ENCODE measurements at places on chromosomes 1 and 21.
A peak's percentile ranks its signal among the peaks of the same experiment; 100 is the strongest.

DNA sequence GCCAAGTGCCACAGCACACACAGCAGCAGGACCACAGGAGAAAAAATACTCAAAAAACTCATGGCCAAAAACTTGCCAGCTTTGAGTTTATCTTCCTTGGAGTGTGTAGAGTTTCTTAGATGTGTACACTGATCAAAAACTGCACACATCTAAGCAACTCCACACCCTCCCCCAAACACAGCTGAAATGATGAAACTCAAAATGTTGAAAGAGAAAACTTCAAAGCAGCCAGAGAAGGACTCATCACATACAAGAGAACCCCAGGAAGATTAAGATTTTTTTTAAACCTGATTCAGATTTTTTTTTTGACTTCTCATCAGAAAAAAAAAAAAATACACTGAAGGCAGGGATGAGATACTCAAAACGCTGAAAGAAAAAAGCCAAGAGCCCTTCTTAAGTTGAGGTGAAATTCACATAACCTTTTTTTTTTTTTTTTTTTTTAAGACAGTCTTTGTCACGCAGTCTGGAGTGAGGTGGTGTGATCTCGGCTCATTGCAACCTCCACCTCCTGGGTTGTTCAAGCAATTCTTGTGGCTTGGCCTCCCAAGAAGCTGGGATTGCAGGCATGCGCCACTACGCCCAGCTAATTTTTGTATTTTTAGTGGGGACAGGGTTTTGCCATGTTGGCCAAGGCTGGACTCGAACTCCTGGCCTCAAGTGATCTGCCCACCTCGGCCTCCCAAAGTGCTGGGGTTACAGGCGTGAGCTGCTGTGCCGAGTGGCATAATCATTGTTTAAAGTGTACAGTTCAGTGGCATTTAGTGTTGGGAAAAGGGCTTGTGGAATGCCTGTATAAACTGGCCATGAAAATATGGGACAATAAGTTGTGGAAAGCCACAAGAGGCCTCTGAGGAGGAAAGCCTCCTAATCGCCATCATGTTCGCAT, 20.9 kb upstream of the PDXK start:
- DNase-seq: no peak

- no peak for DNase-seq
Measured at GRCh38 chr1:158248118-158248517, 6.1 kb upstream of the CD1A start.

DNA sequence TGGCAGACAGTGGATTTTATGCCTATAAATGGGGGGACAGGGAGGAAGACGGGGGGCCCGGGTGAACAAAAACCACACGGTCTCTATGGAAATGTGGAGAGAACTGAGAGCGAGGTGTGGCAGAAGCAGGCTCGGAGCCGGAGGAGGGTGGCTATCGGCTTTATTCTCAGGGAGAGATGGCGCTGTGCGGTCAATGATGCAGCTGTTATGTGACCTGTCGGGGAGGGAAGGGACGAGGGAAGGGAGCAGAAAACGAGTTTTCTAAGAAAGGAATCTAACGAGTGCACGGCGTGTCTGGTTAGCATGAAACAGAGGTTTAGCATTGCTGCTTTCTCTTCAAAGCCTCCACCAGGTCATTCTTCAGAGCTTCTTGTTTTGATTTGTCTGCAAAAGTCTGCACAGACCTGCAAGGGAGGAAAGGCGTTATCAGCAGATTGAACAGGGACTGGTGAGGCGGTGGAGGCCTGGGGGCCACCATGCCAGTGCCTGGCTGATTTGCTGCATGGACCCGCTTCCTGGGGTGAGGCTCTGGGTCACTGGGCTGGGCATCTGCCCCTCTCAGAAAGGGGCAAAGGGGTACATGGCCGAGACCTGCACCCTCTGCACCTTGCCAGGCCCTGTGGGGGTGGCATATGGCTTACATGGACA, 27.2 kb downstream of the SLC66A1 start:
- DNase-seq: no peak

DNA sequence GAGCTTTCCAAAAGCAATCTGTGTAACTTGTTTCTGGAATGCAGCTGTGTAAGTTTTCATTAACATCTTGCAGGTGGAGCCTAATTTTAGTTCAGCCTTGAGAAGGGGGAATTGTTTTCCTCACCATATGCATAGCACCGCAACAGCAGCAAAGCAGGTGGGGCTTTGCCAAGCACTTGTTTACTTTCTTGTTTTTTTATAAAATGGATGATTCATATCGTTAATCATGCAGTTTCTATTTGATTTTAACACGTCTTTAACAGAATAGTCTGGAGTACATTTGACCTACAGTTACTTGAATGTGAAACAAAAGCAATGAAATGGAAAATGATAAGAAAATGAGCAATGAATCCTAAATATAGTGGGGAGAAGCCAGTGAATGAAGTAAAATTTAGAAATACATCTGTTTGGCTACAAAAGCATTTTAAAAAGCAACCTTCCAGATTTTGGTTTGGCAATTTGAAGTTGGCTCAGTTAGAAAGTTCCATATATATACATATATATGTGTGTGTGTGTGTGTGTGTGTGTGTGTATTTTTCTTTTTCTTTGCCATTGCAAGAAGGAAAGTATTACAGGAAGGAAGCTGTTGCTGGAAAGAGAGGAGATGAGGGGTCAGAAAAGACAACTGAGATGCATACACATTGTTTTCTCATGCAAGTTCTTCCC, 119.0 kb upstream of the ADGRL2 start:
- no peak for DNase-seq

DNA sequence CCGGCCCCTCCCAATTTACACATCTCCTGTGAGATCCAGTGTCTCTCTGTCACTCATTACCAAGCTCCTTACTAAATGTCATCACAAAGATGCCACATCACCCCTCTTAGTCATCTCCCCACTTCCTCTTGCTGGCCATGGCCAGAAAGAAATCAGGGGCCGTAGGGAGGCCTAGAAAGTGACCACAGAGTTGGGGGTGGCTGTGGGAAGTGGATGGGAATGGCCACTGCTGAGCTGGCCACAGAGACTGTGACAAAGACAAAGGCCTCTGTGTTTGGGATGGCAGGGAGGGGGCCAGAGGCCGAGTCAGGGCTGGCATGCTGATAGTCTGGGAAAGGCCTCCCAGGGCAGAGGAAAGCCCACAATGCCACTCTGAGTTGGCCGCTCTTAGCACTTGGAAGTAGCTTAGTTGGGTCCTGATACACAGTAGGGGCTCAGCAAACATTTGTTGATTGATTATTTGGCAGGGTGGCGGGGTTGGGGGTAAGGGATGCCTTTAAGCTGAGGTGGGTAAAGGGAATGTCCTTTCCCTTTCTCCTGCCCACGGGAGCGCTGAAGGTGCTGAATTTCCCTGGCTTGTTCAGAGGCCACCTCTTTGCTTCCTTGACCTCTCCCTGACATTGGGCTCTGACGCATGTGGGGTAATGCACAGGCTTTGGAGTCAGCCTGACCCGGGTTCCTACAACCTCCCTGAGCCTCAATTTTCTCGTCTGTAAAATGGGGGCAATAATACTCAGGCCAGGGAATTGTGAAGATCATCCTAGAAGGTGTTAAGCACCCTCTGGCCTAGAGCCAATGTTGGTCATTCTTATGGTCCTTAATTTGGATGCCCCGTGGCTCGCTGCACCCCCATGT, 13.2 kb downstream of the NAV1 start:
- no peak for DNase-seq

DNA sequence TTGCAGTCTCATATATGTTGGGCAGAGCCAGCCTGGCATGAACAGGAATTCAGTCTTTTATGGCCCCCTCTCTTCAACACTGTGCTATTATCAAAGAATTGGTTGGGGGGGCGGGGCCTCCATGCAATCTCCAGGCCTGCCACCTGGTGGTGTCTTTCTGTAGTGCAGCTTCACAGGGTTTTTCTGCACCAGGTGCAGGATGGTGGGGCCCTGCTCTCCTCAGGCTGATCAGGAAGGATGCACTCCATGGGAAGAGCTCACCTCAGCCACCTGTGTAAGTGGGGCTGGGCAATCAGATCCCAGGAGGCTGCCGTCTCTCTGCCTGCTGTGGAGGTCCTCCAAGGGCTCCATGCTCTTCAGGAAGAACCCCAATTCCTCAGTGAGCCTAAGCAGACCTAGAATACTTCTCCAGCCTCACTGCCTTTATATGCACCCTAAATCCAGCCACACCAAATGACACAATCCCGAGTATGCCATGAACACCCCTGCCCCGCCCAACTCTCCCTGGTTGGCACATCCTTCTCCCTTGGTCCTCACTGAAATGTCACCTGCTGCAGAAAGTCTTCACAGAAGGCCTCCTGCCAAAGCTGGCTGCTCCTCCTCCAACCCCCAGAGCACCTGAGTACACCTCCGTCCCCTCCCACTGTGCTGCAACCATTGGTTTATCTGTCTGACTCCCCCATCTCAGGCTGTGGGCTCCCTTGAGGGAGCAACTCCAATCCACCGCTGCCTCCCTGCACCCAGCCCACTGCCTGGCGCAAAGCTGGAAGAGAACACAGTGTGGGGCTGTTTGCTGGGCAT, 16.5 kb downstream of the STK40 start:
- DNase-seq: peak; percentile 97

DNA sequence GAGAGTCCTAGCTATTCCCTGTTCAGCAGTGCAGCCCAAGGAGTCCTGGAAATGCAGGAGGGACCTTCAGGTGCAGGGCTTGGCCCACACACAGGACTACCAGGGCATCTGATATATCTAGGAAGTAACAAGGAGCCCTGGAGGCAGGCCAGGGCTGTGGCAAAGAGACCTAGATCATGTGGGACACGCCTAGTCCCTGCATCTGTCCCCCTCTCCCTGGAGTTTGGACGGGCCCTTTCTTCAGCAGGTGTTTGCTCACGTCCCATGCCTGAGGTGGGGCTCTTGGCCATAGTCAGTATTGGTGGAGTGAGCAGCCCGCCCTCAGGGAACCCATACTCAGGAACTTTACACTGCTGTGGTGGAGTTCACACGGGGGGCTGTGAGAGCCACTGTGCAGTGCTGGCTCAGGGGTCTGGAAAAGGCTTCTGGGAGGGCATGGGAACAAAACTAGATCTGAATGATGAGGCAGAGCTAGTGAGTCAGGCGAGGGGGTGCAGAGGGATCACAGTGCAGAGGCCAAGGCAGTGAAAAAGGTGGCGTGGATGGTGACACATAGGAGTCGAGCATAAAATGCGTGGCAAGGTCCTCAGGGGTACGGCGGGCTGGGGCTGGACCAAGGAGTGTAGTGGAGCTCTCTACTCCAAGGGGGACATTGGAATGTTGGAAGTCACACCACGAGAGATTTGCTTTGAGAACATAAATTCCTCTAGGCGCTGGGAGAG, 25.6 kb downstream of the TMEM53 start:
- no peak for DNase-seq

- DNase-seq: no peak
Measured at GRCh38 chr1:207977876-207978275, 67.0 kb upstream of the CD34 start.

DNA sequence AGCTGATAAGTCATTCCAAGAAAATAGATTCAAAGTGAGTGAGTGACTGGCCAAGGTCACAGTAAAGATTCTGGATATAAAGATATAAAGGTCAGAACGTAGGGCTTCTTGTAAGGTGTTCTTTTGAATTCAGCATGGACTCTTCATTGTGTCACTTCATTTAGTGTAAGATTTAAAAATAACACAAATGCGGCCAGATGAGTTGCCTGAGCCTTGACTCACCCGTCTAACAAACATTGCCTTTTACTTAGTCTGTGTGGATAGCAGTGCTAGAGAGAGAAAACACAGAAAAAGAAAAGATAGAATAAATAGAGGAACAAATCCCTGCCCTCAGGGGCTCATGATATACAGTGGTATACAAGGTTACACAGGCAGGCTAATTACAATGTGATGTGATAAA, 223.4 kb downstream of the PLPP3 start:
- DNase-seq: no peak

All from omental fat pad (tissue), 4 donors.